ENCODE measurements at places on chromosomes 7 and 10.

- no peak for DNase-seq
Measured at GRCh38 chr7:1669954-1670893, at the start of gene ELFN1. ELFN1 (plus strand) TSS chr7:1670277; CDS start chr7:1744597, 74,320 bp downstream.

DNA sequence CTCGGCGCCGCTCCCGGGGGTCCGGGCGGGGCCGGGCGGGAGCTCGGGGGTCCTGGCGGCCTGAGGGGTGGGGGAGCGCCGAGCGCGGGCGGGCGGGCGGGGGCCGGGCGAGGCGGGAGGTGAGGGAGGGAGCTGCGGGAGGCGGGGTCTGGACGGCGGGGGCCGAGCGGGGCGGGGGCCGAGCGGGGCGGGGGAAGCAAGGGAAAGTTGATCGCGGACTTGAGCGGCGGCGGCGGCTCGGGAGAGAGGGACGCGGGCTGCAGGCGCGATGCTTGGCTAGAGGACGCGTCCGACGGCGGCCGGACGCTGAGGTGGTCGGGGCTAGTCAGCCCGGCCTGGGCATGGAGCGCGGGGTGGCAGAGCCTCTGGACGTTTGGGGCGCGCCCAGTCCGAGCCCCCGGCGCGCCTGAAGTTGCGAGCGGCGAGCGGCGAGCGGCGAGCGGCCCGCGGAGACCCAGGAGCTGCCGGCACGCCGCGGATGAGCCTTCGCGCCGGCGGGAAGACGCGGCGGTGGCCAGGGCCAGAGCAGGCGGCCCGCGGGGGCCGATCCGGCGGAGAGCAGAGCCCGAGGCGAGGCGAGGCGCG lies at the start of gene CDH23:
CDH23 (plus strand) TSS at position 210 of the 585 bp plus-strand sequence. CDS start 42,912 bp downstream, outside the sequence.
- no peak for DNase-seq

DNA sequence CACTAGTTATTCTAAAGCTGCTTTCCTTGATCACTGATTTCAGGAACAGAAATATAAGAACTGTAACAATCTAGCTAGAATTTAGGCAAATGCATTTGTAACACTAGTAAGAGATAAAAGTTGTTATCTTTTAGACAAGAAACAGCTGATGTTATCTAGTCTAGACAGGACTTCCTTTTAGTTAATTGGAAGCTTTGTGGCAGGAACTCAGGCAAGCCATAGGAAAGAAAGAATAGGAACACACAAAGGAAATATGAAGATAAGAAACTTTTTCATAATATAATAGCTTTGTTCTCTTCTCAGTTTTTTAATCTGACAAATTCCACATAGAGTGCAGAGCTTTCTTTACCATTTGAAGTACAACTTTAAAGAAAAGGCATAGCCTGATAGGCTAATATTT lies 59.0 kb upstream of the AGR3 start:
- DNase-seq: no peak

GRCh38 chr7:111238886-111239285 lies 148.0 kb downstream of the LRRN3 start:
- DNase-seq: no peak

DNA sequence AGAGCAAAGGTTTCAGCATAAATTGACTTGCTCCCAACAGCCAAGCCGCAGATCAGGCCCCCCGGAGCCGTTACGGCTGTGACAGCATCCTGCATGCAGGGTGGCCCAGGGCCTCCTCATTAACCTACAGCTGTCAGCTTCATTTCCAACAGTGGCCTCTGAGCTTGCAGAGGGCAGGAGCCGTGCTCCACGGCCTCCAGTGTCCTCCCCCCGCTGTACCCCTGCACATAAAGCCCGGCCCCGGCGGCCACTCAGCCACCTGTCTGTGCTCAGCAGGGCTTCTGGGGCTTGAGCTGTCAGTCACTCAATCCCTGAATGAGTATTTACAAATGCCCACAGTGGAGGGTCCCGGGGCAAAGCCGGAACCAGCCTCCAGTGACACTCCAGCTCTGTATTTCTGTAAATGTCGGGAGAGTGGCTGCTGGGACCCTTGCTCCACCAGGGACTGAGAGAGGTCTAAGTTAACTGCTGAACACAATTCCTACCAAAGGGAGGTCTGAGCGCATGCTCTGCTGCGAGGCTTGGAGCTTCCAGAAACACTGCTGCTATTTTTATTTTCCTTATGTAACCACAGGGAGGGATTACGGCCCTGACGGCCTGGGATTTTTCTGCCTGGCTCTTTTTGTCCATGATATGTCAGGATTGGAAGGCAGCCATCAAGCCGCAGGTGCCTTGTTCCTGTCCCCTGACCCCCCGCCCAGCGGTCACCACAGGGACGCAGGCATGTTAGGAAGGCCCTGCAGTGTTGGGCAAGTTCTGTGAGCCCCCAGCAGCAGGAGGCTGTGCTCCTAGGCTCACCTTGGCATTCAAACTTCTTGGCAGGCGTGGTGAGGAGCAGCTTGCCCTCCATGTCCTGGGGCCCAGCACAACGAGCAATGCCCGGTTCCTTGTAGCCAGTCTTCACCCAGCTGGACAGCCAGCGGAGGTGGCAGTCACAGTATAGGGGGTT lies 165.0 kb downstream of the SLIT1 start:
- no peak for DNase-seq

- DNase-seq: no peak
Measured at GRCh38 chr10:131739206-131739605, 161.6 kb upstream of the PPP2R2D start.

GRCh38 chr7:158979635-158980351 lies 123.4 kb downstream of the DYNC2I1 start:
- DNase-seq: no peak

DNA sequence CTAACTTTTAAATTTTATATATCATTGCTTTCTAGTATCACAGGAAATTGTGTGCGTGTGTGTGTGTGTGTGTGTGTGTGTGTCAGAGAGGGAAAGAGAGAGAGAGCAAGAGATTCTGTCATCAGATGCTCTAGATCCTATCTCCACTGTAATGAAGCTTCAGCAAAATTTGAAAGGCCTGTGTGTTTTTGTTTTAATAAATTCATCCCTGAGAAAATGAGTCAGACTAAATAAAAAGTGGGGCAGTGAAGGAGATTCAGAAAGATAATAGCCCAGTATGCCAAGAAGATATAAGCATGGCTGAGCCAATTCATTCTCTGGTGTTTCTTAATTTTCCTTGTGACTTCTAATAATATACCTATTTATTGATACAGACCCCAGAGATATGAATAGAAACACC lies 184.2 kb upstream of the TMEM196 start:
- DNase-seq: no peak

DNA sequence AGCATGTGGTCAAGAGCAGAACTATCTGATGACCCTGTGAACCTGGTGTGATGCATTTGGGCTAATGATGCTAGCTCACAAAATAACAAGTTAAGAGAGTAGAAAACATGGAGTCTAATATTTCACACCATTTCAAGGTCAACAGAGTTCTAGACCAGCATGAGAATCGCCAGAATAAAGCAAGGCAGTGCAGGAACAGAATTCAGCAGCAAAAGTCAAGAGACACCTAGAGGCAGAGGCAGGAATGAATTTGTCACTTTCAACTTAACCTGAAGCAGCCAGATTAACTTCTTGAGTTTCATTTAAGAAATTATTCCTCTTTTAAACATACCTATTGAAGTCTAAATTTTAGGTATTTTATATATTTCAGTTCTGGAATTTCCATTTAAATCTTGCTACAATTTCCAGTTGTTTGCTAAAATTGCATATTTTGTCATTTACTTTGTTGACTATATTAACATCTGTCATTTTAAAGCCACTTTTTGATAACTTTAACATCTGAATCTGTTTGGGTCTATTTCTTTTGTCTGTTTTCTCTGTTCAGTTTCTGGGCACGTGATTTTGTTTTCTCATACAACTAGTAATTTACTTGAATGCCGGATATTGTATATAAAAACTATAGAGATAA lies 44.2 kb upstream of the PRSS58 start:
- DNase-seq: no peak

- DNase-seq: no peak
Measured at GRCh38 chr7:101846800-101847538, 29.5 kb downstream of the CUX1 start.

DNA sequence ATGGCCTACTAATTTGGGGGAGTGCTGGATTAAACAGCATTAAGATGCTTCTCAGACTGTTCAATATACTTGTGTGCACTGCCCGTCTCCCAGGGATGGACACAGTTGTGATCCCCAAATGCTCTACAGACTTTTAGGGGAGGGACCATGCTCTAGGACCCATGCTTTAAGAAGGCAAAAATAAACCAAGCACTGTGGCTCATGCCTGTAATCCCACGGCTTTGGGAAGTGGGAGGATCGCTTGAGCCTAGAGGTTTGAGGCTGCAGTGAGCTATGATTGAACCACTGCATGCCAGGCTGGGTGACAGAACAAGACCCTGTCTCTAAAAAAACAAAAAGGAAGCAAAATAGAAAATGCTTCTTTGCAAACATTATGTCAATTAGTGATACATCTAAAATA lies 102.6 kb downstream of the VOPP1 start:
- no peak for DNase-seq

Measured in stimulated activated CD4-positive, alpha-beta T cell treated with anti-CD3 and anti-CD28 coated beads, Interleukin-2, amount 100 ng/mL, for 4 hours (primary cell).